Stimulated activated CD8-positive, alpha-beta memory T cell treated with anti-CD3 and anti-CD28 coated beads, Interleukin-7, amount 100 ng/mL, for 48 hours (primary cell): ENCODE measurements at places on chromosomes 3 and 15.

DNA sequence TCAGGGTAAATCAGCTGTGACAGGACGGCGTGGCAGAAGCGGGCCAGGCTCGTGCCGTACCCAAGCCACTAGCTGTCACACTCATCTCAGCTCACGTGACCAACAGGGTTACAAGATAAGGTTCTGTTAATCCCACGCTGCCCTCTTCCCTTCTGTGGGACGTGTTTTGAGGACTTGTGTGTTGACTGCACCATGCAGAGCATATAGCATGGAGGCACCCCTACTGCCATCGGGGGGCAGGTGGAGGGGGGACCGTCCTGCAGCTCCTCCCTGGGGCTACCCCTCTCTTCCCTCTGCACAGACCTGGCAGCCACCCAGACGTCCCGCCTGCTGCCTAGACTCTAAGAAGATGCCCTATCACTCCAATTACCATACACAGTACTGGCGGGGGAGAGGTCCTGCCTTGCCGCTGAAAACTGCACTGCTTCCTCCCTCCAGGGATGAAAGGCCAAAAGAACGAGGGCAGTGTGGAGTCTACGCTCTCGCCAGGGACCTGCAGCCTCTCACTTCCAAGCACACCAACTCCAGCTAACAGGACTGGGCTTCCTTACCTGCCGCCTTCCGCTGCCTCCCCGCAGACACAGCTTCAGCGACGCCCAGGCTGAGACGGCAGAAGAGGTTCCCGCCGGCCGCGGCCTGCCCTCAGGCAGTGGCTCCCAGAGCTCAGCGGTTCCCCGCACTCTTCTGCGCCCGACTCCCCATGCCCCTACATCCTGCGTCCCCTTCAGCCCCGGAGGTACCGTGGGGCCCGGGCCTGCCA lies at the start of gene TNK2:
TNK2 (minus strand) TSS at position 618 of the 760 bp plus-strand sequence. CDS start 19,963 bp downstream, outside the sequence.
- peak; percentile 26 for DNase-seq

- DNase-seq = no peak
These were observed 1.1 kb upstream of the IMP3 start for GRCh38 chr15:75641179-75641503.

DNA sequence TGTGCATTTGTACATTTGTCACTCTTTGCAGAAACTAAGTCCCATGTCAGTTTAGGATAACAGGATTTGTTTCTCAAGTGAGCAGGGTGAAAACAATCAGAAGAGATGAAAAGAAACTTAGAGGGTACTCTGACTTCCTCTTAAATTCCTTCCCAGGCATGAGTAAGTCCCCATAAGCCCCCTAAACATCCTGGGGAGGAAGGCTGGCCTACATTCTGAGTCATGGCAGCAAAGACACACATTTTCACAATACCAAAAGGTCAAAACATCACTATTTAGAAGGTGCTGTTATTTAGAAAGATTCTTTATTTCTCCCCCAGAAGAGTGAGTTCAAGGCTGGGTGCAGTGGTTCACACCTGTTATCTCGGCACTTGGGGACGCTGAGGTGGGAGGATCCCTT lies 7.6 kb upstream of the FOXP1 start:
- DNase-seq = no peak

- no peak for DNase-seq
These were observed 1561.6 kb downstream of the OTOL1 start for GRCh38 chr3:163058031-163058854.

- no peak for DNase-seq
These were observed 30.5 kb downstream of the ATP2B2 start for GRCh38 chr3:10474847-10475246.

DNA sequence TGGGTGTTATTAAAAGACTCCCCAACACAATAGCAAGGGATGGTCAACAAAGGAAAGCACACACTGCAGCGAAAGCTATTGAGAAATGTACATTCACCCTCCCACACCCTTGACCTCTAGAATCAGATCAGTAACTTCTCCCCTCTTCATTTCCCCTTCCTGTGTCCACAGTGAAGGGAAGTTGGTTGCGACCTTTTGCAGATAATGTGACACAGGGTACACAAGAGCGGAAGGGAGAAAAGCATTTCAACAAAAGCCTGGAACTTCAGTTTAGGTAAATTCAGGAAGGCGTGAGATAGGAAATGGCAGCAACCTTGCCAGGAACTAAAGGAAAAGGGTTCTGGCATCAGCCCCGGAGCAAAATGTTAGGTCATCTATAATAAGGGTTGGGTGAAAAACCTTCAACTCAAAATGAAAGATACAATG lies 899.8 kb downstream of the MCTP2 start:
- DNase-seq = no peak

DNA sequence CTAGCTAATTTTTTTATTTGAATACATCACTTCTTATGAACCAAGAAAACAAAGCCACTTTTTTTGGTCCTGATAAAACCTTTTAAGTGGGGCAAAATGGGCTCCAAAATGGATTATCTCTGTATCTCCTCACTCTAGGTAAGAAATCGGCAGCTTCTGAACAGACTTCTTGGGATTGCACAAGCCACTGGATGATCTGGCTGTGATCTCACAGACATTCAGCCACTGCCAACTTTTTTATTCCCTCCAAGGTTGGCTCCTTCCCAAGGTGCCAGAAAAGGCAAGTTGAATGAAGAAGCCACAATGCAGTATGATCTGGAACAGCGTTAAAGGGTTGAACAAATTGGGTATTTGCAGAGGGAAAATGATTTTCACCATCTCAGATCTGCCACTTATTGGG lies 73.2 kb downstream of the PRICKLE2 start:
- DNase-seq = no peak

- DNase-seq = no peak
These were observed 83.9 kb downstream of the TLE3 start for GRCh38 chr15:70013656-70014313.

DNA sequence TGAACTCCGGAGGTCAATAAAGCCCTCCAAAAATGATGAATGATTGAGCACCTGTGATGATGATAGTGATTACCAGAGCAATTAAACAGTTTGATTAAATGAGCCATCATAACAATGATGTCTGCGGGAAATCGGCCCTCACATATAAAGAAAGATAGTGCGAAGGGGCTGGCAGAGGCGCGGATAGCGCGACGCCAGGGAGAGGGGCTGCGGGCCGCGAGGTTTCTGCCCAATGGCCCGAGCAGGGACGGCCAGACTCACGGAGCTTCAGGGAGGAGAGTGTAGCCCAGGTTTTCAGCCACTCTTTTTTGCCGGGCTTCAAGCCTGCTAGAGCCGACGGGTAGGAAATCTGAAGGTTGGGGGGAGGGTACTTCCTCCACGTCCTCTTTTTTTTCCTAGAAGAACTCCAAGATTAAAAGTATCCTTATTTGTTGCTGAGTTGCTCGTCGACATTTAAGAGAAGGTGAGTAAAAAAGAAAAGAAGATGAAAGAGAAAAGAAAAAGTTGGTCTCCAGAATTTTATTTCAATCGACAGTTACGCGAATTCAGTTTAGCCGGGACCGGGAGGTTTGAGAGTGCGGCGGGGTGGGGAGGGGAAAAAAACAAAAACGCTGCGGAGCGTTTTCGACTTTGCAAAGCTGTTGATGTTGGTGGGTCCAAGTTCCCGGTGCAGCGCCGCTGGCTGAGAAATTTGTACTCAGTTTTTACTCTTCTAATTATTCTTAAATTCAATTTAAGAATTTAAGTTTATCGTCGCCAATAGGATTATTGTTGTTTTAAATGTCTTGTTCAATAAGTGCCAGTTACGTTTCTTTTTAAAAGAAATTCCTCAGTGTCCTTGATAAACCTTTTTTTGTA lies 2.2 kb upstream of the MEIS2 start:
- DNase-seq = no peak

DNA sequence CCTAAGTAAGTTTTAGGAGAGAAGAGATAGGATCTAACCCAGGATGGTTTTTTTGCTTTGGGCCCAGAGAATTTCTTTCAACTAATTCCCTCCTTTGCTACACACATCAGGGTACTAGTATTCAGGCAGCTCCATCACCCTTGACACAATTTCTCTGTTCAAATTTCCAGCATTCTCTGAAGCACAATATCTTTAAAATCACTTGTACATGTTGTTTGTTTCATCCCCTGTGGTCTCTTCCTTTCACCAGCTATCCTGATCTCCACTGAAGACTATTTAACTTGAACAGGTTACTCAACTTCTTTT lies 32.4 kb upstream of the FNDC3B start:
- DNase-seq = no peak

GRCh38 chr3:194124193-194124592 lies 11.8 kb upstream of the HES1 start:
- DNase-seq = no peak

- DNase-seq = peak; percentile 48
These were observed 43.1 kb downstream of the MTHFS start for GRCh38 chr15:79853492-79854328.

GRCh38 chr15:80608688-80609087 lies 86.4 kb upstream of the ABHD17C start:
- no peak for DNase-seq

- no peak for DNase-seq
These were observed 45.4 kb downstream of the TMCO5A start for GRCh38 chr15:37979671-37980409.

- no peak for DNase-seq
These were observed 218.4 kb upstream of the TLE3 start for GRCh38 chr15:70316059-70316600.

- no peak for DNase-seq
These were observed 120.1 kb downstream of the CHSY1 start for GRCh38 chr15:101131489-101132389.

- no peak for DNase-seq
These were observed 180.8 kb downstream of the UNC13C start for GRCh38 chr15:54159012-54159411.

- no peak for DNase-seq
These were observed 32.7 kb downstream of the EBLN2 start for GRCh38 chr3:73094129-73094528.
